Fibroblast of the aortic adventitia (primary cell): ENCODE measurements at places on chromosomes 12 and 14.

DNA sequence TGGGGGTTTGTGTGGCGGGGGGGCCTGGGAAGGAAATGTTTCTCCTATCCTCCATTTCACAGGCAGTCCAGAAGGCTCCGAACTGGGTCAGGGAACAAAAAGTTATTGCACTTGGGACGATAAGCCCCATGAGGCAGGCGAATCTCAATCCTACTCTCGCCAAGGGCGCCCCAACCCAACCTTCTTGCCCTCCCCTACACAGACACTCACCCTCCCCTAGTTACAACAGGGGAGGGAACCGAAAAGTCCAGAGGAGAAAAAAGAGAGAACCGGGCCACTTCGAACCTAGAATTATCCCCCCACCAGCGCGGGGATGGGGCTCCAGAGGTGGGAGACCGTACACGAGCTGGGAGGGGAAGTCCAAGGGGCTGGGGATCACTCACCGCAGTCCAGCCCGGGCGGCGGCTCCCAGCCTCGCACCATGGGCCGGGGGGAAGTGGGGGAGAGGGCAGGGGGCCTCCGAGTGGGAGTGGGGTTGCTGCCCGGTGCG is 357 bp downstream of the HOMEZ start:
- no peak for DNase-seq

DNA sequence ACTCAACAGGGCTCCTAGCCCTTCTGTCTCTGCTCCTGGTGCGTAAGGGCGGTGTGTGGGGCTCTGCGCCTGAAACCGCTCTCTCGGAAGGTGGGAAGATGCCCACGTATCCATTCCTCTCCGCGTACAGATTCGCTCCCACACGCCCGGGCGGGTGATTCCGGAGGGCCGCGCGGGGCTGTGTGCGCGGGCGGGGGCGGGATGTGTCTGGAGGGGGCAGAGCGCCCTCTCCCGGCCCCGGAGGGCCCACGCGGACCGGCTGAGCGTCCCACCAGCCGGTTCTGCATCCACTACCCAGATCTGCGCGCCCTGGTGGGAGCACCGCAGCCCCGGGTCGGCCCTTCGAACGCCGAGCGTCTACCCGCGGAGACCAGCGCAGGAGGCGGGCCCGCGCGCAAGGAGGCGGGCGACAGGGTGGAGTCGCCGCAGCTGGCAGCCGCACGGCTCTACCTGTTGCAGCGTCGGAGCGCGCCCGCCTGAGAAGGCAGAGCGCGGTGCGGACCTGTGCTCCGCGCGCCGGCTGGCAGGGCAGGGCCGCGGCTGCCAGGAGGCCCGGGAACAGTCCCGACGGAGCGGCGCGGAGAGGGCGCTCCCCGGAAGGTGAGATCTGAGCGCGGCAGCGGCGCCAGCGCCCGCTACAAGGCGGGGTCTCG is 1.4 kb upstream of the KCNK13 start:
- peak; percentile 40 for DNase-seq

GRCh38 chr14:51865953-51866747 is 5.7 kb downstream of the GNG2 start:
- DNase-seq = no peak

GRCh38 chr12:27936196-27936595 is 36.3 kb downstream of the PTHLH start:
- no peak for DNase-seq

DNA sequence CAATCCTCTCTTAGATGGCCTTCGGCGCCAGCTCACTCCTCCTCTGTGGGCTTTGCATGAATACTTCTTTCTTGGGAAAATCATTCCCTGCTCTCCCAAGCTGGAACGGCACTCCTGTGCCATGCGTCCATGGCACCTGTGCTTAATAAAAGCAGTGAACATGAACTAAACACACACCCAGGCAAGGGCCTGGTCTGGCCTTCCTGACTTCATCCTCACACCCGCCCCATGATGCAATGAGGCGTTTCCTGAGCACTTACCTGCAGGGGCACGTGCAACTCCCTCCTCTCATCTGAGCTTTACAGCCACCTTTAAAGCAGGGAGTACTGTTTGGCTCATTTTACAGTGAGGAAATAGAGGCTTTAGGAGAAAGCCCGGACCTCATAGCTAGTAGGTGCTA is 219.8 kb downstream of the SLC41A2 start:
- DNase-seq = no peak

DNA sequence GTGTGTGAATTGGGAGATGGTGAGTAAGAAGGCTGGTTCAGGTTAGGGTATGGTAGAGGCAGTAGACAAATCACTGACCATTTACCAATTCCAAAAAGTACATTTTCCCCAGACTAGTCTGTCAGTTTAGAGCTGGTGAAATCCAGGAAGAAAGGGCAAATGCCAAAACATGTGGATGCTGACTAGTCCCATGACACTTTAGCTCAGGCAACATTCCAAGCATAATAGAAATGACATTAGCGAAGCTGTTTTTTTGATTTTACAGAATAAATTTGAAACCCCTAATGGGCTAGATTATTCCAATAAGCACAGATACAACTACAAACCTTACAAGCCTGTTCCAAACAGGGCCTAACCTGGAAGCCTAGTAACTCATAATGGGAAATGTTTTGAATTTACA is 884.2 kb downstream of the FLRT2 start:
- DNase-seq = no peak

DNA sequence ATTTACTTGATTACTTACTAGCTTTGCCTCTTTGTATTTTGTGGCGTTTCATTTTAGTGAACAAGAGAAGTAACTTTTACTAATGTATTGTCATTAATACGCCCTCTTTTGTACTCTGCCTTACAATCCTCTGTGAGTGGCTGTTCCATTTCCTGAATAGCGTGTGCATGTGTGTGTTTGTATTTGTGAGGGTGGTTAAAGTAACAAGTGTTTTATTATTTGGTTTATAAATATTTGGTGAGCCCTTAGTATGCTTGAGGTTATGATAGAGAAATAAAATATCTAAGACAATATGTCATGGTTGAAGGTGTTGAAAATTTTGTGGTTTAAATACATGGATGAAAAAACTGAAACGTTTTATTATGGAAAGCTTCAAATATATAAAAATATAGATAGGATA is 71.7 kb upstream of the REP15 start:
- DNase-seq = no peak

GRCh38 chr12:32240831-32241230 is 134.2 kb downstream of the BICD1 start:
- no peak for DNase-seq
